ENCODE measurements at places on chromosomes 5 and 9. TPM values are rescaled to one million over a fixed set of nuclear protein-coding genes. Genes with fewer than 3 reads are reported as not detected.

DNA sequence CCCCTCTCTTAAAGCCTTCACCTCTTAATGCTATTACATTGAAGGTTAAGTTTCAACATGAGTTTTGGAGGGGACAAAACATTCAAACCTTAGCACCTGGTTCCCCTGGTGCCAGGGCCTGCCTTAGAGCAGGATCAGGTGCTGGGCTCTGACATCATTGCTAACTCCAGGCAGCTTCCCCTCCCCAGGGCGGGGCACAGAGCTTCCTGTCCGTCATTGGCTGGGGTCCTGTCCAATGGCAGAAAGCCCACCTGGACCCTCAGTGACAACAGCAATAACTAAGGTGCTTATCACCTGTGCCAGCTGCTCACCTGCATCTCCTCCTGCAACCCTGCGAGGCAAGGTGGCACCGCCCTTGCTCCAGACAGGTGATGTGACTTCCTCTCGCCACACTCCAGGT is 177.4 kb downstream of the NSG2 start:
- DNase-seq: no peak

The FRRS1L gene
- total RNA-seq: not detected

GRCh38 chr5:148825716-148826052 is 727 bp upstream of the ADRB2 start:
- no peak for DNase-seq

DNA sequence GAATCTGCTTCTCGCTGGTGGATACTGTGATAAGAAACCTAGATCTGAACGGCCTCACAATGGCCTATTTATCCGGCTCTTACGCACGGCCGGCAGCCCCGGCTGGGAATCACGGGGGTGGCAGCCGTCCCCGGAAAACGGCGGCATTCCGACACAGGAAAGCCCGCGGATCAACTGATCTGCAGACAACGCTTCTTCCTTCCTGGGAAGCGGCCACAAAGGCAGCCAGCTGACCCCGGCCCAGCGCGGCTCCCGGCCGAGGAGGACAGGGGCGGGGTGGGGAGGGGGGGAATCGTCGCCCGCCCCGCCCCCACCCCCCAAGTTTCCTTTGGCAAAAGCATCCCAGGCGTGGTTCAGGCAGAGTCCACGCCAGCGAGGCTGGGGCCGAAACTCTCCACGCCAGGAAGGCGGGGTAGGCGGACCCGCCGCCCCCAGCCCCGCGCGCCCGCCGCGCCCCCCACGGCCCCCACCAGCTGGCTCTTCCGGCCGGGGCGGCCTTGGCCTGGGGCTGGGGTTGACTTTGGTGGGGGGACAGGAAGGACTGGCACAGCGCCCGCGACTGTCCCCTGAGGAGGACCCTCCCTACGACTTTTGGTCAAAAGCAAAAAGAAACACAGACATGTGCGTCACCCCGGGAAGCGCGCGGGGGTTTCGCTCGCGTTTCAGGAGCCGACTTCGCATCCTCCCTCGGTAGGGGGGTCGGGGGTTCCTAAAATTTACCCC is 247.7 kb upstream of the ANKRD55 start:
- peak; percentile 74 for DNase-seq

- no peak for DNase-seq
Measured at GRCh38 chr5:135430135-135430437, 17.1 kb downstream of the DCANP1 start.

- DNase-seq: no peak
Measured at GRCh38 chr9:93650448-93650847, 74.1 kb downstream of the PHF2 start.

DNA sequence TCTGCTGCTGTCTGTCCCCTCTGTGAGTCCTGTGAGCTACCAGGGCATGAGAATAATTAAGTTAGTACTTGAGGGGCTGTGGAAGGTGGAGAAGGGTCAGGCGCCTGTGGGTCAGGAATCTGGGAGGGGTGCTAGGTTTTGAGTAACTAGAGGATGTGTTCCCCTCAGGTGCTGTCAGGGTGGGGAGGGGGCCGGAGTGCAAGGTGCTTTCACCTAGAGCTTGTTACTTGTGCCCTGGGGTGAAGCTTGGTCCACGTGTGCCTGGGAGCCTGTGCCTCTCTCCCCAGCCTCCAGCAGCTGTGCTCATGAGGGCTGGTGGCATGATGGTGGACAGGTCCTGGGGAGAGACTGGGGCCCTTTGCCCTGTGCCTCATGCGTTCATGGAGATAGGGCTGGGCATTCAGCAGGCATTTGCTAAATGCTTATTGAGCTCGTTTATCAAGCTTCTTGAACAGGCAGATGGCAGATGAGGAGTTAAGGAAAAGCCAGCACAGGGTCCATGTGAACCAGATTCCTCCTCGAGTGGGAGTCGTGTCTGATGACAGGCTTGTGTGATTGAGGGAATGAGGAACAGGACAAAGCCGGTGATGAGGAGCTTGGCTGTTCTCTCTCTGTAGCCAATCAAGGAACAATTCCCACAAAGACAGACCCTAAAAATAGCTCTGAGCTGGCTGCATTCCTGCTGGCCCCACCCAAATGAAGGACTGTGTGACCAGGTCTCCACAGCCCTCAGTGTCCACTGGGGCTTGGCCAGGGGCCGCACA is 40.9 kb downstream of the CACNA1B start:
- no peak for DNase-seq
